Pulmonary artery endothelial cell (primary cell): ENCODE measurements at places on chromosomes 2 and 18. TPM values are rescaled to one million over a fixed set of nuclear protein-coding genes. Genes with fewer than 3 reads are reported as not detected.

The CDH19 gene
- total RNA-seq: not detected in 2 replicates

The CCBE1 gene
- 1.3 and 2.4 TPM in 2 replicates for total RNA-seq

The POTEI gene
- 0.07 TPM in 2 replicates for total RNA-seq

The SAP130 gene
- total RNA-seq: 3.1 and 5.1 TPM in 2 replicates

The RAB6D gene
- 0.07 TPM in 1 of 2 replicates, not detected in the other for total RNA-seq

The ONECUT2 gene
- total RNA-seq: under 0.01 and 0.04 TPM in 2 replicates

The HOXD8 gene
- not detected in 2 replicates for total RNA-seq

The ANKRD29 gene
- 0.32 and 0.46 TPM in 2 replicates for total RNA-seq

The DLX2 gene
- total RNA-seq: not detected in 2 replicates

The DSG2 gene
- total RNA-seq: under 0.01 and 0.07 TPM in 2 replicates

The ALLC gene
- total RNA-seq: not detected in 2 replicates

The HAAO gene
- total RNA-seq: 0.18 and 0.20 TPM in 2 replicates

The TCF4 gene
- 292 and 339 TPM in 2 replicates for total RNA-seq

The VWA3B gene
- total RNA-seq: not detected in 2 replicates

The FSHR gene
- not detected in 2 replicates for total RNA-seq

The CRYGC gene
- not detected in 2 replicates for total RNA-seq

The NT5DC4 gene
- total RNA-seq: not detected in 2 replicates

The B3GNT7 gene
- total RNA-seq: 0.26 and 0.49 TPM in 2 replicates

The IL1R2 gene
- total RNA-seq: 0.13 TPM in 1 of 2 replicates, not detected in the other

The GALNT14 gene
- not detected in 2 replicates for total RNA-seq

The OBSL1 gene
- 15.6 and 22.2 TPM in 2 replicates for total RNA-seq
